ENCODE measurements at places on chromosomes 13 and 19.

DNA sequence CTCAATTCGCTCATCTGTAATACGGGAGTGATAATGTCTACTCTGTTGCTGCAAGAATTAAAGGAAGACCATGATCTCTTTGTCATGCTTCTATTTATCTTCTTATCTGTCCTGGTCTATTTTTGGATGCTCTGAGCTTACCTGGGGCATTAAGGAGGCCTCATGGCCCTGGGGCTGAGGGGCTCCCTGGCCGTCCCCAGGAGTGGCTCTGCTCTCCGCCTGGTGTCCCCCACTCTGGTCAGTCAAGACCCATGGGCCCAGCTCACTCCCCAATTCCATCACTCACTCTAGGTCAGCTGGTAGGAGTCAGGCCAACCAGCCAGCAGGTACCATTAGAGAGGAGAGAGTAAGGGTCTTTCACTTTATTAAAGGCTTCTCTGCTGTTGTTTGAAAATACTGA lies 1.1 kb upstream of the CHST8 start:
- no peak for ATAC-seq

DNA sequence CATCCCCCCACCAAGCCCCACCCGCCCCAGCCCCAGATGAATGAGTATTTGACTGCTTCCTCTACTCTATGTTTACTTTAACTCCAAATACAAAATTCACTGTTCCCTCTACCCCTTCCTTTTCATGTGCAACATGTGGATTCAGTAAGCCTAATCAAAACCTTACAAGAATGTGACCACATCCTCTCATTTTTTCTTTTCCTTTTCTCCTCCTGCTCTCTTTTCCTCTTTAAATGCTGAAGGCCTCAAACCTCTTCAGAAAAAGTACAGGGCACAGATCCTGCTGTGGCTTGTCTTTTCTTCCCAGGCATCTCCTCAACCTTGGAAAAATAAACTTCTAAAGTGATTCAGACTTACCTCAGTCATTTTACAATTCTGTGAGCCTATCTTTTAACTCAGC lies 119.0 kb downstream of the MYCBP2 start:
- no peak for ATAC-seq

GRCh38 chr19:29381353-29382203 lies 144.2 kb upstream of the VSTM2B start:
- ATAC-seq: no peak

DNA sequence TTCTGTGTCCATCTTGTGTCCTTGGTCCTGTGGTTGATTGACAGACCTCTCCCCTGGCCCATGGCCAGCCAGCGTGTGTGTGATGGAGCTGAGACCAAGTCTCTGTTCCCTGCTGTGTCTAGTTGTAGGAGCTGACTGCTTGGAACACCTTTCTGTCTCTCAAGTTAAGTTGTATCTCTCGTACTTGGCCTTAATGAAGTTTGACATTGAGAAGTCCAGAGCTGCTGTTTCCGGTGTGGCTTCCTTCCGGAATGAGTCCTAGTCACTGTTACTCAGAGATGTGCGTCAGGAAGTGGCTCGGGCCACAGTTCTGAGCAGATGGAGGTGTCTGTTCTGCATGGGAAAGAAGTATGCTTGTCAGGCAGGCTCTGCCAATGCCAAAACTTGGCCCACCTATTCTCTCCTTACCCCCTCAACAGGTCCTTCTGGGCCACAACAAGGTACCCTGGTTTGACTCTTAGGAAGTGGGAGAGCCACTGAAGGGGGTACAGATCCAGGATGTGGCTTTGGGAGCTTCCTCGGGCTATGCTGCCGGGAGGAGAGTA lies 54.3 kb downstream of the GATAD2A start:
- ATAC-seq: peak; percentile 80

DNA sequence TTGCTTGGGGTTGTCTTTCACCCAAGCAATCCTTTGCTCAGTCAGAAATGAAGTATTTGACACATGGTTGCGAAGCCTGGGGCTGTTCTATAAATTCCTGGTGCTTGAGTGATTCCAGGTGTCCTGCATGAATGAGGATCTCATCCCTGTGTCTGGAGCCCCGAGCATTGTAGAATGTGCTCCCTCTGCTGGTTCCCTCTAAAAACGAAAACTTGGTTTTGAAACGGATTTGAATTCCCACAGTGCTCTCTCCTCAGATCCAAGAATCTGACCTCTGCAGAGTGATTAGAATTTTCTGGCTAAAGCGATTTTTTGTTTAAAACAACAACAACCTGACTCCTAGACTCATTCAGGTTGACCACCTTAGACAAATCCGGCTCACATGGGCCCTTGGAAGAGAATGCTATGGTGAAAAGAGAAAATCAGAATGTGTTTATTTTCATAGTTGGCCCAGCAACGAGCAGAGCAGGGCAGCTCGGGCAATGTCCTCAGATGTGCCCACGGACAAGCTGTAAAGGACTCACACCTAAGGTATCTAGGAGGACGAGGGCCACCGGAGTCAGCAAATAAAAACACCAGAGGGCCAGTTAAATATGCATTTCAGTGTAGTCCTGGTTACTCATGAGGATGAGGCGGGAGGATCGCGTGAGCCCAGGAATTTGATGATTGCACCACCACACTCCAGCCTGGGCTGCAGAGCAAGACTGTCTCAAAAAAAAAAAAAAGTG lies 8.7 kb upstream of the ATP12A start:
- ATAC-seq: no peak

- ATAC-seq: no peak
These were observed 21.4 kb downstream of the TFDP1 start for GRCh38 chr13:113605866-113606438.

GRCh38 chr13:93660391-93661063 lies 433.9 kb downstream of the GPC6 start:
- no peak for ATAC-seq

DNA sequence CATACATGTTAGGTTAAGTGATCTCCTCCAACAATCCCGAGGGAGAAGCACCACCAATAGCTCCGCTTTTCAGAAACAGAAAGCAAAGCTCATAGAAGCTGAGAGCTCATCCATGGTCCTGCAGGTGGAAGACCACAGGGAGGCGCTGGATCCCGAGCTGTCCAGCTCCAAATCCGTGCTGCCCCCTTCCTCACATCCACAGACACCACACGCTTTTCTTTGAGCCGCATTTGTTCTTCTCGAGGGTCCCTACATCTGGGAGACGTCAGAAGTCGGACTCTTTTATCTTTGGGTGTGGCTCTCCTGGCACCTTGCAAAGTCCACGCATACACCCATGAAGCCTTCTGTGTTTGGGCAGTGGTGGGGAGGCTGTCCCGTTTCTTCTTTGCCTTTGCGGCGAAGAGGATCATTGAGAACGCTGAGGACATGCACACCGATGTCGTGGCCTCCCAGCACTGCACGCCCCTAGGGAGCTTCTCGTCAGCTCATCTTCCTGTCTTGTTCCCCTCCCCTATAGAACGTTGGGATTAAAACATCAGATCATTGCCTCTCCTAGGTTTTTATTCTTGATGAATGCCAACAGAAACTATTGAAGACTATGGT lies 184.8 kb downstream of the TEX29 start:
- ATAC-seq: no peak

DNA sequence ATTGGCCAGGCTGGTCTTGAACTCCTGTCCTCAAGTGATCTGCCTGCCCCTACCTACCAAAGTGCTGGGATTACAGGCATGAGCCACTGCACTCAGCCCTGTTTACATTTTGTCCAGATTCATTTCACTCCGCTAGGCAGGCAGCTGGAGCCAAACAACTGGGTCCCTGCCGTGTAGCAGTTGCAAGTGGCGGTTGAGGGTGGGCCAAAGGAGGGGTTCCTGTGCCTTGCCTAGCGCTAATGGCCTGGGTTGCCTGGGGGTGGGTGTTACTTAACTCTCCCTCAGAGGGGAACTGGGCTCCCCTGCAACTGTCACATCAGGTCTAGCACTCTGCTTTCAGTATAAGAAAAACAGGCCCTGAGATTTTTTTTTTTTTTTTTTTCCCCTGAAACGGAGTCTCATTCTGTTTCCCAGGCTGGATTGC lies 7.4 kb downstream of the ACP5 start:
- ATAC-seq: no peak

DNA sequence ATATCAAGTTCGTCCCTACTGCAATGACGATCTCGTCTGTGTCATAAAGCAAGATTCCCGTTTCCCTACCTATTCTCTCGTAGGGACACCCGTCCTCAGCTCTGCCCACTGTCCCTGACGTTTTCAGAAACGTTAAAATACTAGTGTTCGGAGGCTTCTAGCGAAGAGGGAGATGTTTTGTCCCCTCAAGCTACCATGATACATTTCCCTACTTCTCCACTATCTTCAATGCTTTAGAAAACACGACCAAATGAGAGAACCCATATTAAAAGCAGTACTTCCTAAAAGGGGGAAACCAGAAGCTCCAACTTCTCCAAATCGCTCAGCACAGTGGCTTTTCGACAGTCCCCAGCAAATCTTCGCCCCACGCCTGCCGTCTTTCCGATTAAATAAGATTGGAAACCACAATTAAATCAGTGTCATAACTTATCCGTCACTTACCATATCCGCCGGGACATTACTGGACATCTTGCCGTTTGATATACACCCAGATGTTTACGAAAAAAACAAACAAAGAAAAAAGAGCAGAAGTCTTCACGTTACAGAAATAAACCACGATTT lies 1.3 kb downstream of the UBL3 start:
- peak; percentile 17 for ATAC-seq

GRCh38 chr13:29481603-29482002 lies 113.9 kb downstream of the SLC7A1 start:
- no peak for ATAC-seq

- no peak for ATAC-seq
These were observed 109.3 kb downstream of the KDM4B start for GRCh38 chr19:5078182-5078581.

- no peak for ATAC-seq
These were observed 20.1 kb upstream of the CAMSAP3 start for GRCh38 chr19:7575434-7576040.

GRCh38 chr19:1251330-1252220 lies 3.2 kb downstream of the MIDN start:
- ATAC-seq: no peak

- ATAC-seq: no peak
These were observed 96.4 kb downstream of the RBM26 start for GRCh38 chr13:79309690-79310089.

- no peak for ATAC-seq
These were observed 628 bp downstream of the CAPN12 start for GRCh38 chr19:38743394-38744297.

DNA sequence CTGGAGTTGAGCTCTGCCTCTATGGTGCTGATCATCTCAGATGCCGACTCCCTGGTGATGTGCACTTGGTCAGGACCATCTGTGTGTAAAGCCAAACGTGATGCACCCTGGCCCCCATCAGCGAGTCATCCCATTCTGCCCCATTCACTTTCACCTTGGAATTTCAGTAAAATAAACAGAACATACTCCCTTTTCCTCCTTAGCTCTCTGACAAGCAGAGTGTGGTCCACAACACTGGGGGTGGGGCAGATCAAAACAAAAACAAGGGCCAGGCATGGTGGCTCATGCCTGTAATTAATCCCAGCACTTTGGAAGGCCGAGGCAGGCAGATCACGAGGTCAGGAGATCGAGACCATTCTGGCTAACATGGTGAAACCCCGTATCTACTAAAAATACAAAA lies 12.3 kb downstream of the CEACAM20 start:
- ATAC-seq: no peak

- no peak for ATAC-seq
These were observed 43.1 kb upstream of the STARD13 start for GRCh38 chr13:33328701-33329100.

- ATAC-seq: no peak
These were observed 53.8 kb upstream of the RCBTB2 start for GRCh38 chr13:48586591-48587103.

DNA sequence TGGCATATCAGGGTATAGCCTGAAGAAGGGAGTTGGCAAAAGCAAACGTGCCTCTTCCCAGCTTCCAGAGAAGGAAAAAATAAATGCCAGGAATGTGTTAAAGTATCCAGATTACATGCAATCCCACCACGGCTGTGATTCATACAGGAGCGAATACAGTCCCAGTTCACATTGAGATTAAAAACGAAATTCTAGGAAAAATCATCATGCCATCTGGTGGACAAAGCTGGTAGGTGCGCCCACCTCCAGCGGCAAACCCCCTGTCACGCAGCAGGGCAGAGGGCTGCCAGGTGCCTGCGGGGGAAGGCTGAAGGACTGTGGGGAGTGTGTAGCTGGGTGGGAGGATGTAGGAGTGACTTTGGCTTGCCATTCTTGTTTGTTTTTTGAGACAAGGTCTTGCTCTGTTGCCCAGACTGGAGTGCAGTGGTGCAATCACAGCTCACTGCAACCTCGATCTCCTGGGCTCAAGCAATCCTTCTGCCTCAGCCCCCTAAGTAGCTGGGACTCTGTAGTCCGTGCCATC lies 6.4 kb upstream of the DMWD start:
- ATAC-seq: peak; percentile 82

GRCh38 chr13:80151016-80151415 lies 189.9 kb downstream of the SPRY2 start:
- no peak for ATAC-seq

DNA sequence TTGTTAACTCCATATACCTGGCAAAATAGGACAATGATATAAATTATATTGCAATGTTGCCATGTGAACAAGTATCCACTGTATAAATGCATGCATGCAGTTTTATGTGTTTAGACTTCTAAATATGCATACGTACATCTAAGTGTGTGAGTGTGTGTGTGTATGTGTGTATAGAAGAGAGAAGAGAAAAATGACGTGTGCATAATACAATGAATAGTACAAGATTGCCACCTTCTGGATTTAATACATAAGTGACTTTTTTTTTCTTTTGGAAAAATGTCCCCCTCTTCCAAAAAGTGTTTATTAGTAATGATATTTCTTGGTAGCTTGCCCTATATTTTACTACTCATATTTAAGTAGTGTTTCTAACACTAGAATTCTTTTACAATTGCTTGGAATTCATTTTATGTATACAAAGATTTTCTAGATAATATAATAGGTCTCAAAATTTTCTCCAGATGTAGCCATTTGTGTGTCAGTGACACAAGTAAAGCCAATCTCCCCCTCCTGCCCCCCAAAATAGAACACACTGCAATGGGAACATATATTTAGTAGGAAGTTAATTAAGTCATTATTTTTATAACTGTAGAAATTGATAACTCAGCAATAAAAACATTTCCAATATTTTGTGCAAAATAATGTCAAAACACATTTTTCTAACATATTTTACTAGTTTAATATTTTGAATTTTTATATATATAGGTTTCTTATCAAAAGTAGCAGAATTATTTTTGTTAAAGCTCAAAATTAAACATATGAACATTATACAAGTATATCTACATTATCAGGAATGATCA lies 783.3 kb upstream of the ATXN8OS start:
- no peak for ATAC-seq

- peak; percentile 61 for ATAC-seq
These were observed 345 bp downstream of the ZNF257 start for GRCh38 chr19:22052644-22053013.

Measured in stimulated activated memory B cell treated with anti-CD40 and anti-IgM and Interleukin-4, amounts not matched to agents 10 μg/mL and 1 μg/mL and 100 μg/mL, for 72 hours (primary cell).